Tibial nerve (tissue), 4 donors: ENCODE measurements at places on chromosomes 7 and 10.

DNA sequence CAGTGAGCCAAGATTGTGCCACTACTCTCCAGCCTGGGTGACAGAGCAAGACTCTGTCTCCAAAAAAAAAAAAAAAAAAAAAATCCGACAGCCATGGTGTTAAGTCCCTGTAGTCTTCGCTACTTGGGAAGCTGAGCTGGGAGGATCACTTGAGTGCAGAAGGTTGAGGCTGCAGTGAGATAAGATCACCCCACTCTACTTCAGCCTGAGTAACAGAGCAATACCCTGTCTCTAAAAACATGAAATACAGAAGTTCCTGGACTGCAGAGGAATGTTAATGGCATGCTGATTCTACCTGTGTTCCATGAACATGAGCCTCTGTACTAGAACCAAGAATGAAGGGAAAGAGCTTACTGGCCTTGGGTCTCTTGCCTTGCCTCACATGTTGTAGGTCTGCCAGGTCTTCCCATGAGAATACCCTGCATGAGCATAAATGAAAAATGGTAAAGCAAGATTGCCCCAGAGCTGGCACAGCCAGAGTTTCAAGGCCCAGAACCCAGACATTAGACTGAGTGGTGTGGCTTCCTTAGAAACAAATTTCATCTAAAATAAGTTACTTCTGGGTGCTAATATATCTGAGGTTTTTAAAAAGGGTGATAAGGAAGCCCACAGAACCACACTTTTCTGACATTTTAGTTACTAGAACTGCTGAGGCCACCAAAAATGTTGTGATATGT, 8.6 kb downstream of the YAE1 start:
- DNase-seq = no peak

- DNase-seq = no peak
These were observed 9.7 kb downstream of the NUDT13 start for GRCh38 chr10:73119952-73120351.

GRCh38 chr10:13808556-13809391, 222.0 kb downstream of the PRPF18 start:
- DNase-seq = no peak

DNA sequence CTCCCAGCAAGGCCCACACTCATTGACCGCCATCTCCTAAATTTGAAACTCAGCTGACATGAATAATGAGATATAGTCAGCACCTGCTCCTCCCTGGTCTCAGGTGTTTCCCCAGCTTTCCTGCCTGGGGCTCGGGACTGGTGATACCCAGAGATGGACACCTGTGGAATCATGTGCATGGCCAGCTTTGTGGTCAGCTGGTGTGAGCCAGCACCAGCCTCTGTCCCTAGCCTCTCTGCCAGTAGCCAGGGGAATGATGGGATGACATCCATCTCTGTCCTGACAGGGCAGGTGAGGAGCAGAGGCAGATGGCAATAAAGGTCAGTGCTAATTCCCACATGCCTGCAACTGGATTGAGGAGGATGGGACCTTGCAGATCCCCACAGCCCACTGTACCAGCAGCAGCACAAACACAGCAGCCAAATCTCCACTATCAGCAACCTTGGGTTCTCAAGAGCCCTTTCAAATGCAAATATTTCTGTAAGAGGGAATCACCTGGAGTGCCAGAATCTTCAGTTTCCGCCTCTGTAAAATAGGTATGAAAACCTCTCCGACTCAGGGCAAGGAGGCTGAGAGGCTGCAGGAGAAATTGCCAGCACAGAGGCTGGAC, 329.2 kb upstream of the ZMIZ1 start:
- no peak for DNase-seq

GRCh38 chr7:157432541-157432956, 95.7 kb downstream of the DNAJB6 start:
- no peak for DNase-seq

- no peak for DNase-seq
These were observed 40.3 kb downstream of the SHOC2 start for GRCh38 chr10:110959379-110960332.

DNA sequence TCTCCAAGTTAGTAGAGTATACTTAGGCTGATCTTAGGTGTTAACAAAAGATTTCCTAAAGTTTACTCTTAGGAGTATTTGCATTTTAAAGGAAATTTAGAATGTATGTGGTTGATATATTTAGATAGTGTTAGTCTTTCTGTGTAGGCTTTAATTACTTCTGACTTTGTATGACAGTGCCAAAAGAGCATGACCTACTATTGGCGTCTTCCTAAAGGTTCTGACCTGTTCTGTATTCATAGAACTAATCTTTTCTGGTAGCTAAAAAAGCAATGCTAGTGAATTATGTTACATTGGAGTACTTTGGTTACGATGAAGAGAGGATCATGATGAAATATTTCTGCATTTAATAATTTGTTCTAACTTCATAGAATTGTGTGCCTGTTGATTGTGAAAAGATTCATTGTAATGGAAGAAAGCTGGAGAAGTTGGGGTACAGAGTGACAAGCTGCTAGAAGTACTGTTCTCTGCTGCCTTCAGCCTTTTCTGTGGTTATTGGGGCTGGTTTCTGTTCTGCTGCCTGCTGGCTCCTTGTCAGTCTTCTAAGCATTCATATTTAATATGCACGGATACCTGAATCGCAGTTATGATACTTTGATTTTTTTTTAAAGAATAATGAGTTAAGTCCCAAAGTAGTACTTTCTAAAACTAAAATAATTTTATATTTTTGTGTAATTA, 13.2 kb downstream of the WAC start:
- no peak for DNase-seq

DNA sequence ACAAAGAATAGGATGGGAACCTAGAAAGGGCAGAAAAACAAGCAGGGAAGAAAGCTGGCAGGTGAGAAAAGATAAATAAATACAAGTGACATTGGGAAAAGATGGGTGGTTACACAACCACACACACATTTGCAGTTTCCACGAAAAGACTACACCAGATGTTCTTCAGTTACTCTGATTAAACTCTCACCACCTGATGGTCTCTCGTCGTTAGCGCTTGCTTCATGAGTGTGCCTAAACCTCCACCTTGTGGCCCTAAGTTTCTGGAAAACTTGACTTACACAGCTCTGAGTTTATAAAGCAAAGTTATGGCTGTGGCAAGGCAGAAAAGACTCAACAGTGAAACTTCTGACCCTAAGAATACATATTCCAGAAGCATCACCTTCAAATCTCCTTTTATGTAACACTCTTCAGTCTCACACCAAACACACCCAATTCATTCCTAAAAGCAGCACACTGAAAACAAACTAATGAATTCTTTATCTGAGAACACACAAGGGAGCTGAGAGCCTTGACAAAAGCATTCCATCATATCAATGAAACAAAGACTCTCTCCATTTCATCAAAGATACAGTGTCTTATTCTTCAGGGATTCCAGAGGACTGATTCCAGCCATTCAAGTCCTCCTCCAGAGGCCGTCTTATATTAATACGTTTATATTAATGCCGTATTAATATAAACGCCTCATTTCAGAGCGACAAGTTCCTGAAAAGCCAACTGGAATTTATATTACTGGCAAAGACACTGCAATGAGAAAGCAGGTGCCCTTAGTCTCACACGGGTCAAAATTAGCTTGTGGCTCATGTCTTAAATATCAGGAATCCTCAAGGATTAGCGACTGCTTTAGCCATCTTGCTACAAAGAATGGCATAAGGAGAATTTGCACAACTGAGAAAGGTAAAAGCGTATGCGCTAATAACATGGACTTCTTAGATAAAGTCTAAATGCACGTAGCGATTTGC, 77.6 kb downstream of the RNF216 start:
- no peak for DNase-seq

GRCh38 chr7:72334066-72334465, 78.1 kb downstream of the CALN1 start:
- no peak for DNase-seq

GRCh38 chr10:3978761-3979160, 193.8 kb upstream of the KLF6 start:
- DNase-seq = no peak
